ENCODE measurements at places on chromosomes 1 and 21.

GRCh38 chr1:31637915-31638673 lies 6.6 kb downstream of the PEF1 start:
- no peak for DNase-seq

DNA sequence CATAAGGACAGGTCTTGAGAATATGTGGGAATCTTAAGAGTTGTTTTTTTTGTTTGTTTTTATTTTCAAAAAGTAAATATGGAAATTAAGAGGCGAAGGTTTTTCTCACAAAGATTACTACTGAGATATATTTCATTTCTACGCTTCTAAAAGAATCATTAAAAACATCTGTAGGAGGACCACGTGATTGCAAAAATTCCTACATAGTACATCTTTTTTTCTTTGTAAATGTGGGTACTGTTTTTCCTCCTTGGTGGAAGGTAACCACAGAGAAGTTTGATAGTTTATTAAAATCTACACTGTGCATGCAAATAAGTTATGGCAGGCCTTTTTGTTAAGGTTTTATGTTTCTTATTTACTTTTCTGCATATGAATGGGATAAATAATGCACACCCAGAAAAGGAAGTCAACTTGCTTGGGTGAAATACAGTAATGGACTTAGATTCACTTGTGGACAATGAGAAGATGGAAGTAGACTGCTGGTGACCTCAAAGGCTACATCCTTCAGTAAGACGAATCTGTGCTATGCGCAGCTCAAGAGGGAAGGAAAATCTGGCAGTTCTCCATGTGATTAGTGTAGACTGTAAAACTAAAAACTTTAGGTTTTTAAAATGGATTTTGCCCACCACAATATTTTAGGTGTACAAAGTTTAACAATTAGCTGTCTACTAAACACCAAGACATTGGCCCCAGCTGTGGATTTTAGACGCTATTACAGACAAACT lies 2.0 kb downstream of the AK5 start:
- DNase-seq: no peak

DNA sequence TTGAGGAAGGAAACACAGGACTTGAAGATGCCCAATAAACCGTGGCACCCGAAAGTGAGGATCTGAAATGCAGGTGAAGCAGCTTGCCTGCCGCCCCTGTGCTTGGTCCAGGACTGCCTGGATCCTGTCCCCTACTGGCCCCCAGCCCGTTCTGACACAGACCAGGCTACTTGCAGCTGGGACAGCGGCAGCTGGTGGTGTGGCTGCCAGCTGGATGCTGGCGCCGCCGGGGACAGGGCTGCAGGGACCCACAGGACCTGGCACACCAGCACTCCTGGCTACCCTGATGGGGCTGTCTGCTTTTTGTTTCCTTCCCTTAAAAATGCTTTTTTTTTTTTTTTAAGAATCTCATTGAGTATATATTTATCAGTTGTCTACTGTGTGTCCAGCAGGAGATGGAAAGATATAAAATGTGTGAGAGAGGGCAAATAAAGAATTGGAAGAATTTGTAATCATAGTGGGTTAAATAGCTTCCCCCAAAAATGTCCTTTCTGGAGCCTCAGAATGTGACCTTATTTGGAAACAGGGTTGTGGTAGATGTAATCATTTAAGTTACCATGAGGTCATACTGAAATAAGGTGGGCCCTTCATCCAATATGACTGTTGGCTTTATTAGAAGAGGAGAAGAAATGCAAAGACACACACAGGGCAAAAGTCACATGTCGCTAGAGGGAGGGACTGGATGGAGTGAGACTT lies 165.6 kb downstream of the DSCAM start:
- DNase-seq: no peak

DNA sequence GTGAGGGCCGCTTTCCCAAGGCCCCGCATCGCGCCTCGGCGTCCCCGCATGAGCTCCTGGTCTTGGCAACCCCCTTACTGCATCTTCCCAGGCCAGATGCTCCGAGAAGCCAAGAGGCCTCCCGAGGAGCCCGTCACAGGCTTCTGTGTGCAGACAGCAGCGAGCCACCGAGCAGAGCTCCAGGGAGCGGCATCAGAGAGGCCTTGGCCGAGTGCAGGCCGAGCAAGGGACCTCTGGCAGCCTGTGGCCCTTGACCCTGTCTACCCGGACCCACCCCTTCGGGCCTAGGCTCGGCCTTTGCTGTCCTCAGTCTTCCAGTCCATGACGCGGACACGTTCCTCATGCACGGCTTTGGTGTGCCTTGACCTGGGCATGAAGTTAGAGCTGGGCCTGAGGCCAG lies 63.5 kb downstream of the MORN1 start:
- no peak for DNase-seq

- no peak for DNase-seq
Observed at GRCh38 chr1:6488602-6489382, 2.7 kb downstream of the PLEKHG5 start.

DNA sequence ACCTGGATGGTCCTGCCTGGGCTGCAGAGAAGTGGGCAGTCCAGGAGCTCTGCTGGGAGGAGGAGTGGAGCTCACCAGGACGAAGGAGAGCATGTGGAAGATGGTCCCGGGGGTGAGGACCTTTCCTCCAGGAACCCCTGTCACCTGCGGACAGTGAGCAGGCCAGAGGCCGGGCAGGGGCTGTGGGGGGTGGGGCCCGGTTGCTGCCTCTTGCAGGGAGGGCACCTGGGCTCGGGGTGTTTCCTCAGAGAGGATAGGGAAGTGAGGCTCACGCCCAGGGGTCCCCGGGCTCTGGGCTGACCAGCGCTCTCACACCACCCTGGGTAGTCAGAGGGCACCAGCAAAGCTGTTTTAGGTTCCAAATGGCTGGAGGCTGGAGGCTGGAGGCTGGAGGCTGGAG lies 22.7 kb upstream of the PEX10 start:
- DNase-seq: no peak

DNA sequence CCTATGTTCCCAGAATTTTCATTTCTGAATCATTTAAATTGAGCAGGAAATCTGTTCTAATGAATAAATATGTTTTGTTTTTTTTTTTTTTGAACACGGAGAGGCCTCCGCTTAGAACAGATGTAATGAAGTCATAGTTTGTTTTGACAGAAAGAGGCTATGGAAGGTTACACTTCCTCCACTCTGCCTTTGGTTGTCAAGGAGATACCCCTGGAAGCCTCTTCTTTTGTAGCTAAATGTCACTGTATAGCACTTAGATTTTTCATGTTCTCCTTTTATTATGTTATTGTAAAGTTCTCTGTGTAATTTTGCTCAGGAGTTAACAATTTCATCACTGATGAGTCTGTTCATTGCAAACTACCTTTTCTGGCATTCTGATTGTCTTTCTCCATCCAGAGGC lies 22.7 kb upstream of the GNG12 start:
- DNase-seq: no peak

- DNase-seq: no peak
Observed at GRCh38 chr1:36824390-36824861, 209.9 kb downstream of the GRIK3 start.

DNA sequence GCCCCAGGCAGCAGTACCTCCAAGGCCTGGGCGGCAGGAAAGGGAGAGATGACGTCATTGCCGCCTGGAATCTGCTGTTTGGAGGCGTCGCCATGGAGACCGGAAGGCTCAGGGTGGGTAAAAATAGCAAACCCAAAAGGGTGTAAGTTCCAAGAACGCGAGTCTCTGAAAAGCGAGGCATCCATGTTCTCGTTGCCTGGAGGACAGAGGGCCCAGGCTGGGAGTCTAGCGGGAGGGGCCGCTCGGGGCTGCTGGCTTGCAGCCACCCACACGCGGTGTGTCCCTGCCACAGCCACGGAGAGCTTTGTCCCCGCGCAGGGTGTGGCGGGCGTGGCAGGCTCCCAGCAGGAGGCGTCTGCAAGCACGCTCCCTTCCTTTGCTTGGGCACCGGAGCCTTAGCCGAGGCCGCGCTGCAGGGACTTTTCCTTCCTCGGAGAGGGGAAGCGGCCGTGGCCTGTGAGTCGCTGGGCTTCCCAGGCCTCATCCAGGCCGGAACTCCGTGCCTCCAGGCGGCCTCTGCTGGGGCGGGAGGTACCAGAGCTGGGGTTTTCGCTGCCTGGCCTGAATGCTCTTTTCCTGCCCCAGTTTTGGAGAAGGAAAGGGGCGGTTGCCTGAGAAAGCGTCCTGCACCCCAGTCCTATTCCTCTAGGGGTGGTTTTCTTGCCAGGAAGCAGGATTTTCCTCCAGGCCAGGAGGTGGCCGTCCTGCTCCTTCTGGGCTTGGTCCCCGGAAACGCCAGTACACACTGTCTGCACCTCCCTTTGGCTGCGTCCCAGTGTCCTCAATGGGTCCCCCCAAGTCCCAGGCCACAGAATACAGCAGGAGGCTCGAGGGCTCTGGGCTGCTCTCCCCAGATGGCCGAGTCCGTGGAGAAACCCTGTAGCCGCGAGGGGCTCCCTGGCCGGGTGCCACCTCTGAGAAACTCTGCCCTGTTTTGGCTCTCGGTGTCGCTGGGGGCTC lies 15.3 kb upstream of the SKI start:
- DNase-seq: peak; percentile 51

DNA sequence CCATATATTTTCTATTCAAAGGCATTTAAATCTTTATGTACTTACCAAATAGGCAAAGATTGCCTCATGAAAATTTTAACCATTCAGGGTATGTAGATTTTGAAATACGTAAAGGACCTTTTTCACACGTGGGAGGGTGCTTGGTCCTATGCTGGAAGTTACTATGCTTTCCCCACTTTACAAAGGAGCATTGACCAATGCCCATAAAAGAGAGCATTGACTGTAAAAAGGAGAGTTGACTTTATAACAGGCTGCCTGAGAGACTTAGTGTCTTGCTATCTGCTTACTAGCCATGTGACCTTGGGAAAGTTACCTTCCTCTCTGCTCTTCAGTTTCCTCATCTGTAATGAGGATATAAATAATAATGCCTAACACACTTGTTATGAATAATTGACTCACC lies 346.5 kb downstream of the USH2A start:
- DNase-seq: no peak

GRCh38 chr1:20152599-20152930 lies 13.4 kb downstream of the PLA2G2F start:
- DNase-seq: no peak

DNA sequence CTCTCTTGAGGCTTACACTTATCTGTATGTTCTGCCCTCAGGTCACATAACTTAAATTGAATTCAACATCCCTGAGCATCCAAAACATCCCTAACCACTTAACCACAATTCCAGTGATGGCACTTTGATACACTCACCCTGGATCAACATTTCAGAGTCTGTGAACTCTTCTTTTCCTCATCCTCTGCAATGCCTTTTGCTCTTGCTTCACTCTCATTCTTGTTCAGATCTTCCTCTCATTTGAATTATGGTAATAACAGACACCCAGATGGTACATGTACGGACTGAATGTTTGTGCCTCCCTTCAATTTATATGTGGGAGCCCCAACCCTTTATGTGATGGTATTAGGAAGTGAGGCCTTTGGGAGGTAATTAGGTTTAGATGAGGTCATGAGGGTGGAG lies 33.4 kb downstream of the PTGER3 start:
- no peak for DNase-seq

DNA sequence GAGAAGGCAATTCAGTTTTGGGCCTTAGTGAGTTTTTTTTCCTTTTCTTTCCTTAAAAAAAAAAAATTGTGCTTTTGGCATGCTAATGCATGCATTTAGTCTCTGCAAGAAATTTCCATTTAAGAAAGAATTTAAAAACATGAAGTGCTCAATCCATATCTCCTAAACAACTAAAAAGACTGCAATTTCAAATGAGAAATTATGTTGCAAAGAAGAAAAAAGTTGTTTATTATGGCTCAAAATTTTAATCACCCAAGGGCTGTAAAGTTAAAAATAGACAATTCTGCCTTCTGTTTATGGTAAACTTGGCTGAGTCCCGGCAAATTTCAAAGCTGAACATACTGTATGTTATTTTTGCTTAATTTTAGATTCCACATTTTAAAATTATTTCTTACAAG lies 59.7 kb downstream of the NFIA start:
- no peak for DNase-seq

DNA sequence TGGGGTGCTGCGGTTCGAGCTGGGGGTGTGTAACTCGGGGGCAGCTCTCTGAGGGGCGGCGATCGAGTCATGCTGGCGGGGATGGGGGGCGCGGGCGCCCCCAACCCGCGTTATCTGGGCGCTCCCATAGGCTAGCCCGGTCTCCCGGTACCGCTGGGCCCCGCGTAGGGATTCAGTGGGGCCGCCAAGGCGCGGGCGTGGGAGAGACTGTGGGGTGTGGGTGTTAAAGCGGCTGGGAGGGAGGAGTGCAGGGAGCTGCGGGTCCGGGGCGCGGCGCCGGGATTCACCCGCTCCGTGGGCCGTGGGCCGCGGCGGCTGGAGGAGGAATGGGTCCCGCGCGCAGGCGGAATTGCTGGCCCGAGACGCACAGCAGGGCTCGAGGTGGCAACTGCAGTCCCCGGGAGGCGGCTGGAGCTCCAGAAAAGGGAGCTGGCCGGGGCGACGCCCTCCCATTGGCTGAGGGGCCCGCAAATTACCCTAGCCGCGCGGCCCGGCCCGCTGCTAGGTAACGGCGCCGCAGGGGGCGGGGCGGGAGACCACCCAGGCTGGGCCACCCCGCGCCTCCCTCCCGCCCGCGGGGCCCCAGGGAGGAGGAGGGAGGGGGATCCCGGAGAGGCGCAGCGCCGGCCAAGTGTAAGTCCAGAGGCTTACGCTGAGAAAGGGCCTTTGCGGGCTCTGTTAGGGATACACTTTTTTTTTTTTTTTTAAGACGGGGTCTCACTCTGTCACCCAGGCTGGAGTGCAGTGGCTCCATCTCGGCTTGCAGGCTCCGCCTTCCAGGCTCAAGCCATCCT lies at the start of gene PTCH2:
Gene PTCH2, minus strand, starts transcription at position 392 of the 794 bp plus-strand sequence. Its CDS starts 321 bp downstream, at position 71.
- DNase-seq: peak; percentile 48

DNA sequence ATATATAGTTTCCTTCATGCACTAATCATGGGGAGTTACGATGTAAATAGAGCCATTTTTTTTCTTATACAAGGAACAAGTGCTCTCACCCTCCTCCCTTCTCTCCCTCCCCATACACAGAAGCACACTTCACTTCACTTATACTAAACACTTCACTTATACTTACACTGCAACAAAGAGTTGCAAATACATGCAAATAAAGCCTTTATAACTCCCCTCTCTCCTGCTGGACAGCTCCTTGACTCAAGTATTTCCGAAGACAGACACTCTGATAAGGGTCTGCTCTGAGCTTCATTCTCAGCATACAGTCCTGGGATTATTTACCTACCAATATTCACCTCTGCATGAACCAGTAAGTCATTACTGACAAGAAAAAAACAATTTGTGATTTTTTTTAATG lies 35.6 kb upstream of the ERG start:
- no peak for DNase-seq

DNA sequence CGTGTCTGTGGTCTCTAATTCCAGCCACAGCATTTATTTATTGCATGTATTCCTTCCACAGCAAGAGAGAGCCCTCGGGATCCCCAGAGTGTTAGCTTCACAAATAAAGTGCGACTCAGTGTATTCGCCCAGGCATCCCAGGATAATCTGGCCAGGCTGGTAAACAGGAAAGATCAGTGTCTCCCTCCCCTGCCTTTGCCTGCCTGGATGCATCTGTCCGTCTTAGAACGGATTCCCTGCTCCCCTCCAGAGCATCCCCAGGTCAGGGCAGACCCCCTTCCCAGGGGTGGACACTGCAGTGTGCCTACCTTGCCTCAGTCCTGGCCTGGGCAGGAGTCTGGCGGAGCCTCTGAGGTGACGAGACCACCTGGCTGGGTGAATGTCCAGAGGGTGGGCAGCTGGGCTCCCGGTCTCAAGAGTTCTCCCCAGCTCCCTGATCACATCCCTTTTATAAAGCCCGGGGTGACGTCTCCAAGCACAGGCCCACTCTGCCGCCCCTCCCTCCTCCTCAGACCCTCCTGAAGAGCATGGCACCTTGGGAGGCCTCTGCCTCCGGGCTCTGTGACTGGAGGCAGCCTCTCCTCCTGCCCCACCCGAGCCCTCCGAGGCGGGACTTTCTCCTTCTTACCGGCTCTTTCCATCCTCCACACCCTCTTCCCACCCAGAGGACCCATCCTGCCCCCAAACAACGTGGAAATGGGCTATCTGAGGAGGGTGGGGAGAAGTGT lies at the start of gene KISS1:
Gene KISS1, minus strand, starts transcription at position 424 of the 728 bp plus-strand sequence. CDS start 3,615 bp downstream, outside the sequence.
- DNase-seq: no peak

All from activated B cell treated with CpG ODN at 0.5 μM for 24 hours (primary cell).